ENCODE measurements at places on chromosomes 6 and 20.

DNA sequence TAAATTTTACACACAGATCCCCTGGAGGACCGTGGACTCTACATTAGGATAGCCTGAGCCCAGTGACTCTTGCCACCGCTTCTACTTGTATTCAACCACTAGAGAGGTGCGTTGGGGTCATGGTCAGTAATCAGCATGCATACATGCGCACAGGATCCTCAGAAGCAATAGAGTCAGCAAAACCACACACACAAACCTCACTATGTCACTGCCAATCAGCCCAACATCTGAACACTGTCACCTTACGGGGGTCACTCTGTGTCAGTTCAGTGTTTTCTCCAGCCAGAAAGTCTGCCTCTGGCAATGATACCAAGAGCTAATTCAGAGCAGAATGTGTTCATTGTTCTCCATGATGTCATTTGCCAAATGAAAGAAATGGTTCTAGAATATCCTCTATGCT is 225.3 kb downstream of the KHDC1L start:
- DNase-seq, result no peak

GRCh38 chr20:21301940-21302663 is 1.0 kb upstream of the XRN2 start:
- DNase-seq, result no peak

DNA sequence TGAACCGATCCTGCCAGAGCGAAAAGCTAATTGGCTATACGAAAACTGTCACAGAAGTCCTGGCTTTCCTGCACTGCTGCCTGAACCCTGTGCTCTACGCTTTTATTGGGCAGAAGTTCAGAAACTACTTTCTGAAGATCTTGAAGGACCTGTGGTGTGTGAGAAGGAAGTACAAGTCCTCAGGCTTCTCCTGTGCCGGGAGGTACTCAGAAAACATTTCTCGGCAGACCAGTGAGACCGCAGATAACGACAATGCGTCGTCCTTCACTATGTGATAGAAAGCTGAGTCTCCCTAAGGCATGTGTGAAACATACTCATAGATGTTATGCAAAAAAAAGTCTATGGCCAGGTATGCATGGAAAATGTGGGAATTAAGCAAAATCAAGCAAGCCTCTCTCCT is 14.2 kb downstream of the CCR6 start:
- DNase-seq, result no peak

DNA sequence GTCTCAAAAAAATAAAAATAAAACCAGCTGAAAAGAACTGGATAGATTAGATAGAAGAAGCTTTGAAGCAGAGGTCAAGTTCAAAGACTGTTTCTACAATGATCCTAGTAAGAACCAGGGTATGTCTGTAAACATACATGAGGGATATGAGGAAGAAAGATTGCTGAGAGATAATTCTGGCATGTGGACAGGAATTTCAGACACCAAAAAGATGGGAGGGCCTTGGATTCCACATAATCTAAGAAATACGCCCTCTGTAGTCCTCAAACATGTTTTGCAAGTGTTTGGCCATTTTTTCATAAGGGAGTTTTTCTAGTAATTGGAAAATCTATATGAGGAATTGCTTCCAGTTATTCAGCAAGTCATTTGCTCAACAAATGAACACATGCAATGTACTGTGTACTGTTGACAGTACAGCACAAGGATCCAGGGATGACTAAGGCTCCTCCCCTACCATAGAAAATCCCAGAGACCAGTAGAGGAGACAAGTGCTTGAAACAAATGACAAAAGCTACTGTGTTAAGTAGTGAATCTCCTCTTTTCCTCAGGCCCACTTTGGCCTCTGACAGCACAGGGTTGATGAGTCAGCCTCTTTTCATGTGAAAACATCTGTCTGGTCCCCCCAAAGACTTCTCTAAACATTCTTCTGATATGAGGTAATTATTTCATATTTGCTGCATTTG is 795.9 kb downstream of the MAFB start:
- DNase-seq, result no peak

GRCh38 chr6:96899019-96899418 is 1.3 kb upstream of the NDUFAF4 start:
- DNase-seq, result peak; percentile 59

GRCh38 chr20:21338291-21338690 is 35.2 kb downstream of the XRN2 start:
- no peak for DNase-seq

- DNase-seq, result no peak
Observed at GRCh38 chr20:2820896-2821869, 5.0 kb downstream of the TMEM239 start.

DNA sequence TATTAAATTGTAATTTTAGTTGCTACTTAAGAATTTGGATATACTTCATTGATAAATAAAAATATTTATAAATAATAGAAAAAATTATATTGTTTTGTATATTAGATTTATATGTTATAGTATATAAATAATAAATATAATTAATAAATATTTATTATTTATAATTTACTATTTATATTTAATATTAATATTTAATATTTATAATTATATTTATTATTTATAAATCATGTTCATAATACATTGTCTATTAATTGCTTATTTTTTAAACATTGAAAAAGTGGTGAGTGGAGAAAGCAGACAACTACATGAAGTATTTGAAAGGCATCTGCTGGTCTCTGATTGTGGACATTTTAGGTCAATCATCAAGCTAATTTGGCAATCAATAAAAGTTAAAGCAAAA is 464.5 kb downstream of the MMUT start:
- DNase-seq, result no peak

DNA sequence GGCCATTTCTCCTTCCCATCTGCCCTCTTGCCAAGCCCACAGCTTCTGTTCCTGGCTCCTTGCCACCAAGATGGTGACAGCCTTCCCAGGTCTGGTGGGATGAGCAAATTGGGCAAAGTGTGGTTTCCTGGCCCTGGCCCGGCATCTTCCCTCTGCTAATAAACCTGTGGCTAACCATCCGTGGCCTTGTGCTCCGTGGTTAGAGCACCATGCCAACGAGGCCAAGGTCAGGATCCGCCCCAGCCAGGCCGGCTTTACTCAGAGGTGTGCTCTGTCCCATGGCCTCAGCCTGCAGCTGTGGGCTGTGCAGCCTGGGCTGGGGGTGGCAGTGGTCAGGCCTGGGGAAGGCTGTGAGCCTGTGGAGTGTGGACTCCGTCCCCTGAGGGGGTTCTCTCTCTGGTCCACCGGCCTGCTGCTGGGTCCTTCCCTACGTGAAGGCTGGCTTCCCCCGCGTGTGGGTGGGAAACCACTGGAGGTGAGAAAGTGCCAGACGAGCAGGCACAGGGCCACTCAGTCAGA is 117.4 kb downstream of the VEGFA start:
- DNase-seq, result no peak

- DNase-seq, result no peak
Observed at GRCh38 chr6:13380761-13381160, 52.4 kb upstream of the TBC1D7 start.

DNA sequence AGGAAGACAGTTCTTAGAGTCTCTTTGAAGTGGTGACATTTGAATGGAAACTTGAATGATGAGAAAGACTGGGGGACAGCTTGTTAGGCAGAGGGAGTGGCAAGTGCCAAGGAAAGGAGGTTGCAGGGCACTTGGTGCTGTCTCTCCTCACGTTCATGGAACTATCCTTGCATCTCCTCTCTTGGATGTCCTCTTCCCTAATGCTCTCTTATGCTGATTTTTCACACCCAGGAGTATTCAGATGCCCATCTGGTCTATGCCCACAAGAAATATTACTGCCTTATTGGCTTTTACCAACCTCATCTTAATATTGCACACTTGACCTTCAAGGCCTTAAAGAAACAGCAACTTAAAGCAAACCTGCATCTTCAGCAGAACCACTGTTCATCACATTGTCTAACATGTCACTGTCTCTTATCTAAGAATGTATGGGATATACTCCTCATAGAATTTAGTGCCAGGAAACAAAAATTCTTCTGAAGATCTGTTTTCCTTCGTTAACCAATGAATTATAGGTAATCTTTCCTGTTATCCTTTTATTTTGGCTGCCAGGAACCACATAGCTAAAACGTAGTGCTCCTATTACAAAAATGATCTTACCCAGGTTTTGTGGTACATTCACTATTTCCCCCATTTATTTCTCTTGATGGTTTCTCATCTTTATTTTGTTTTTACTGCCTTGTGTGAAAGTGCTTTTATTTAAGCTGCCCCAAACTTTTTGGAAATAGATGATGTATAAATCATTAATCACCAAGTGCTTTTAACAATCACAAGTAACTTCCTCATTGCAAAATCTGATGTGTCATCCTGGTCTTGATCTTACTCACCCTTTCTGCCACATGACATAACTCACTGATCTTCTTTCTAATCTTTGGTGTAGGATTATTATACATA is 12.8 kb downstream of the RGS17 start:
- no peak for DNase-seq

DNA sequence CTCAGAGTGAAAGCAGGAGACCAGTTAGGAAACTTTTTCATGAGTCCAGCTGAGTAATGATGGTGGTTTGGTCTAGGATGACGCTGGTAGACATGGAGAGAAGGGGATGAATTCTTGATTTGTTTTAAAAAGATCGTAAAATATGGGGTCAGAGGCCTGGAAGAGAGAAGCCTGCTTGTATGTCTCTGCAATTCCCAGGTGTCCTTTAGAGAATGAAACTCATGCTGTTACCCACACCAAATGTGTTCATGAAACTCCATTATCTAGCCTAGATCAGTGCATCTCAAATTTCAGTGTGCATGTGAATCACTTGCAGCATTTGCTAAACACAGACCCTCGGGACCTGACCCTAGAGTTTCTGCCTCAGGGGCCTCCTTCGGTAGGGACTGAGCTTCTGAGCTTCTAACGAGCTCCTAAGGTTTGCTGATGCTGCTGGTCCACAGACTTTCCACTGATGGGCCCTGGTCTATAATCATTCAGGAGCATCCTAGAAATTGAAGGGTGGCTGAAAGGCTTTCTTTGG is 302.0 kb upstream of the PLCB4 start:
- DNase-seq, result peak; percentile 14

DNA sequence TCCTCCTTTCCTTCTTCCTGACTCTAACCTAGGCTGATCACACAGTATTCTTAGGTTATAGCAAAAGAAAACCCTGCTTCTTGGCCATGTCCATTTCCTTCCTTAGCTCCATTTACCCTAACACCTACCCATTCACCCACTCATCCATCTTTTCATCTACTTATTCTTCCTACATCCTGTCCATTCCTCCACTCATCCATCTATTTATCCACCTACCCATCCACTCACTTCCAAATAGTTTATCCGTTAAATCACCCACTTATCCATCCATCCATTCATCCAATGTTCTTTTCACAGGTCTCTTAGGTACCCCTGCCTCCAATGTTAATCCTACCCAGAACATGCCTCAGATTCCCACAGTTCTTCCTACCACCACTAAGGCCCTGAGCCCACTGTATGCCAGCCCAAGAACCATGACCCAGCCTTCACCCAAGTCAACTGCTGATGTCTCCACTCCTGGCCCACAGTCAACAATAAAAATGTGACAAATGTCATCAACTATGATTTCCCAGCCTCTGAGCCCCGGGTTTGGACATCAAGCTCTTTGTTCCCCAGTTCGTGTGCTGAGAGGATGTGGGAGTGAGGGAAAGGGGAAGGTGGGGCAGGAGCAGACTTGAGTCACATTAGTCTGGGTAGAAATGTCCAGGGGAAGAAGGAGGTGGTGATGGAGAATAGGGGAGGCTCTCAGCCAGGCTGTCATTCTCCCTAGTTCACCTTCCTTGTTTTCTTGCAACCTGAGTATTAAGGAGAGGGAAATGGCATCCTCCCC is 24.4 kb downstream of the TREML4 start:
- DNase-seq, result no peak

- DNase-seq, result no peak
Observed at GRCh38 chr20:58630063-58630462, 21.0 kb upstream of the STX16 start.

GRCh38 chr20:57893366-57893999 is 183.7 kb upstream of the PMEPA1 start:
- DNase-seq, result peak; percentile 86

GRCh38 chr6:152184917-152185574 is 377.6 kb downstream of the ESR1 start:
- no peak for DNase-seq

DNA sequence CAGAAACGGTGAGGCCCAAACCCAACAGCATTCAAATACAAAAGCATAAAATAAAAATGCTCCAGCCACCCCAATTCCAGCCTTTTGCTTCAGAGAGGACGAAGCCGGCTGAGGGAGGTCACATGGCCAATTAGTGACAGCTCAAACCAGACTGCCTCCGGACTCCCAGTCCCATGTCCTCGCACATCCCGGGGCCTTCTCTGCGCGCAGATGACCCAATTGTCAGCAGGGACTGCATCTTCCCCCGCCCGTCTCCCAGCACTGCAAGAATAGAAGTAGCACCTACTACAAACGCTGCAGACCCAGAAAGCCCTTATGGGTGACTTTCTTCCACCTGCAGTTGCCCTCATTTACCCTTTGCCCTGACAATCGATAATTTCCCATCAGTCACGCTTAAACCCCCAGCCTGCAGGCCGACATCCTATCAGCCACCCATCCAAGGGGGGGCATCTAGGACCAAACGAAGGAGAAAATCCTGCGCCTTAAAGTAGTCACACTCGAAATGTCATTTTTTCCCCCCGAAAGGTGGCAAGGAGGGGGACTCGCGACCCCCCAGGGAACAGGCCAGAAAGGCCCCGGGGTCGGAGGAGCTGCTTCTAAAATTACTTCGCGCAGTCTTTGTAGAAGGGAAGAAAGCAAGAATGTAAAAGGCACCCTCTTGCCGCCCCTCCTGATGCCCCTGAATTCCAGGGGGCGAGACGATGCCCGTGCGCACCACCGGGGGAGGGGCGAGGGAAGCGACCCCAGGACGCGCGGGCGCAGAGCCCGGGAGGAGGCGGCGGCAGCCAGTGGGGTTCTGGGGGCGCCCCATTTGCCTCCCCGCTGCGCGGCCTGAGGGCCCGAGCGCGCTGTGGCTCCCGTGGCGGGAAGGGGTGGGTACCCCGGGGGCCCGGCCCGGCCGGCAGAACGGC is 792 bp downstream of the SLC23A2 start:
- DNase-seq, result peak; percentile 58

DNA sequence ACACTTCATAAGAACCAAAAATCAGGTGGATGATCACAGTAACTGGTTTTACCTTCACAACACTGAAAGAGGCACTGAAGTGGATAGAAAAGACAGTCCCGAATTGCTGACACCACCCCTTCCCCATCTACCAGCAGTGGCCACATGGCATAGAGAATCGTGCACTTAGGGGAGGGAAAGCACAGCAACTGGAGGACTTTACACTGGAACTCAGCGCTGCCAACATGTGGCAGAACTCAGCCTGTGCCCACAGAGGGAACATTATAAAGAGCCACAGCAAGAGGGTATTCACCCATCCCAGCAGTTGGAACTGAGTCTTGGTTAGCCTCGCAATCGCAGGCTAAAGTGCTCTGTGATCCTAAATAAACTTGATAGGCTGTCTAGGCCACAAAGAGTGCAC is 6.5 kb upstream of the KIAA1586 start:
- peak; percentile 57 for DNase-seq

GRCh38 chr20:41200446-41201202 is 63.3 kb downstream of the PLCG1 start:
- DNase-seq, result no peak

DNA sequence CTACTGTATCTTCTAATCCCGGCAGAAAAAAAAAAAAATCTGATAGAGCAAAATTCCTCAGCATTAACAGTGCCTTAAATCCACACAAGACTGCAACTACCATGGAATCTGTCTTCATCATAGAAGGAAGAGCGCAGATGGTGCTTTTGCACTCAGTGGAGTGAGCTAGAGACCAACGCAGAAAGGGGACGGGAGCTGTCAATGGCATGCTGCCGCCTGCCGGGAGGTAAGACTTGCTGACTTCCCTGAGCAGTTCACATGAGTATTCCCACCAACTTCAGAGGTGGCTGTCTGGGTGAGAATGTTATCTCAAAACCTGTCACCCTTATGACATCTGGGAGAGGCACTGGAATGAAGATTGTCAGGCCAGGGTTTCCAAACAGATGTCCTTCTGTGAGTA is 35.6 kb downstream of the DZANK1 start:
- no peak for DNase-seq

Data from NCI-H524 (cell line).